ENCODE measurements at places on chromosomes 5 and 9. TPM values are rescaled to one million over a fixed set of nuclear protein-coding genes. Genes with fewer than 3 reads are reported as not detected.

Gene PTTG1
- 16.6 TPM for total RNA-seq

Gene TNFSF8
- not detected for total RNA-seq

Gene ECM2
- total RNA-seq: 38.5 TPM

Gene JADE2
- total RNA-seq: 29.6 TPM

Gene FOXD4
- 0.16 TPM for total RNA-seq

Gene PCDHGA6
- 6.5 TPM for total RNA-seq

Gene PLCXD3
- 0.12 TPM for total RNA-seq

Gene PLEKHG4B
- total RNA-seq: 0.36 TPM

Gene LCN1
- not detected for total RNA-seq

Gene CCL27
- total RNA-seq: not detected

Gene CCL19
- total RNA-seq: not detected

Gene CAVIN4
- total RNA-seq: 1.1 TPM

Gene PRDM9
- not detected for total RNA-seq

Gene BBLN
- 24.2 TPM for total RNA-seq

Gene PRELID2
- total RNA-seq: 10.9 TPM

Gene CKMT2
- not detected for total RNA-seq

Gene C5
- 2.4 TPM for total RNA-seq

Gene FSD1L
- total RNA-seq: 8.0 TPM

Gene ADAMTS6
- total RNA-seq: 117 TPM

Gene PTGER4
- total RNA-seq: 29.9 TPM

Gene ANAPC2
- total RNA-seq: 23.5 TPM

Gene ZDHHC11B
- not detected for total RNA-seq

Gene OLFML2A
- 47.6 TPM for total RNA-seq

Gene PRRT1B
- not detected for total RNA-seq

Gene PCDHGB1
- 3.5 TPM for total RNA-seq

Gene DTWD2
- 9.0 TPM for total RNA-seq

Gene ABCA2
- 11.9 TPM for total RNA-seq

Gene ORM2
- not detected for total RNA-seq

Gene NUP188
- 42.6 TPM for total RNA-seq

Gene SARDH
- 1.9 TPM for total RNA-seq

Gene FOXD4L6
- total RNA-seq: not detected

Gene FGFR4
- total RNA-seq: 1.3 TPM

Gene ZNF169
- total RNA-seq: 5.0 TPM

Gene FTMT
- total RNA-seq: not detected

Gene DDX4
- not detected for total RNA-seq

Gene LRRC19
- not detected for total RNA-seq

Gene SPINK4
- total RNA-seq: not detected

Gene SLCO6A1
- total RNA-seq: not detected

Measured in hair follicle dermal papilla cell (primary cell).